Left cardiac atrium (tissue), 4 donors: ENCODE measurements at places on chromosomes 5 and 9. TPM values are rescaled to one million over a fixed set of nuclear protein-coding genes. Genes with fewer than 3 reads are reported as not detected.

- DNase-seq: no peak
These were observed 91.7 kb downstream of the GNA14 start for GRCh38 chr9:77556396-77556795.

- no peak for DNase-seq
These were observed 168.6 kb upstream of the DMRT1 start for GRCh38 chr9:672851-673250.

GRCh38 chr9:6068983-6069382, 53.6 kb upstream of the RANBP6 start:
- DNase-seq: no peak

DNA sequence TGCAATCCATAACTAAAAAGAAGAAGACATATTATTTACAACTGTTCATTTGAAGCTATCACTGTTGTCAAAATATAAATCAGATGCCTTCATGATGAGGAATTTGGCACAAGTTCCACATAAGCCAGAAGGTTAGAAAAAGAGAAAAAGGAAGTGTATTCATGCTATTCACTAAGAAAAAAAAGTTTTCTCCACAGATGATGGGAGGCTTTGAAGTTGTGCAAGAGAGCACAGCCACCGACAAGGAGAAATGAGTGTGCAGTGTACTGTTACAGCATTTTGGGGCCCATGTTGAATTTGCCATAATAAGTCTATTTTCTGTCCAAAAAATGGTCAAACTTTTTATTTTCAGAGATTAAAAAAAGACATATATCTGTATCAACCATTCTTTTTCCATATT, 32.9 kb upstream of the IFNK start:
- DNase-seq: no peak

DNA sequence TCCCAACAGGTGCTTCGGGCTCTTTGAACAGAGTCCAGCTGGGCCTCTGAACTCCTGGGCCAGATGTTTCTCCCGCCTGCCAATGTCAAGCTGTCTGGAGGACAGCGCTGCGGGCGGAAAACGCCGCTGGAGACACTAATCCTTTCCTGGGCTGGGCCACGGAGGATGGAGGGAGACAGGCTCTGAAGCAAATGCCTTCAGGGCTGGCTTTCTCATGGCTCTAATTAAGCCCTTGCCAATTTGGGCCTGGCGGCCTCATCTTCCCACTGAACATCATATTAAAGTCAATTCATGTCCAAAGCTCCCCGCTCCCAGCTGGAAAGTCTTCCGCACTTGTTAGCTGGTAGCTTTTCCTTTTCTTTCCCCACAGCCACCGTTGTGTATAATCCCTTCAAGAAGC, 72.7 kb downstream of the NTNG2 start:
- no peak for DNase-seq

GRCh38 chr9:134187110-134187531, 22.8 kb upstream of the RNU6ATAC start:
- DNase-seq: peak; percentile 12

DNA sequence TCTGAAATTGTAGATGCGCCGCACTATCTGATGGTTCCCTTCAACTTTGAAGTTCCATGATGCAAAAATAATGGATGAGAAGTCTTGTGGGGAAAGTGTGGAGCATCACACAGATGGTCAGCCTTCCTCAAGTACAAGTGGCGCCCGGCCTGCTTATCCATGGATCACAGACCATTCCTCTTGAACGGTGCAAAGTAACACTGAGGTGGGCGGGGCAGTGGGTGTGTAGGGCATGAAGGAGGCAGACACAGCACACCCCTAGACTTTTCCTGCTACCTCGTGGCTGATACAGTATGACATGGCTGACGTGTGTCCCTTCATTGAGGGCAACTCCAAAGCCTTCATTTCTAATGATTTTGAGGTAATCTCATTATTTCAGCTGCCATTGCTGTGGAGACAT, 2.5 kb upstream of the GNG10 start:
- no peak for DNase-seq

DNA sequence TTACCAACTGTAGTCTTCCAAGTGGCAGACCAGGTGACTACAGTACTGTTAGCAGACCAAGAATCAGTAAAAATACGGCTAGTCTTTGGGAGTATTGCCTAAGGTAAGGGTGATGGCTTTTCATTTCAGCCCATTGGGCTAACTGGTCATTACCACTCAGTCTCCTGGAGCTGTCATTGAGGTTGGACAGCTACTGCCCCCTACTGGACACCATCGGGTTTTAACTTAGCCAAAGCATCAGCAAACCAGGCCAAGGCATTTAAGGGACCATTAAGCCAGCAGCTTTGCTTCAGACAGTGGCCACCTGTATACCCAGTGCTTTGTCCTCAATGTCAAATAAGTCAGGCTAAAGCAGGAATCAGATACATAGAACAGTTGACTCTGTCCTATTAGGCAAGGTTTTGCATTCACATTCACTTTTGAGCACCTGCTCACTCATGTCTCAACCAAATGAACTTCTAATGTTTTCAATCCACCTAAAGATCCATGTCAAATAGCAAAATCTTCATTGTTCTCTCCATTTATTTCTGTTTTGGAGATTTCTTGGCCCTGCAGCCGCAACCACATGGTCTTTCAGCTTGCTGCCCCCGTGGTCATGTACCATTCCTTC, 117.2 kb downstream of the INVS start:
- DNase-seq: peak; percentile 42

DNA sequence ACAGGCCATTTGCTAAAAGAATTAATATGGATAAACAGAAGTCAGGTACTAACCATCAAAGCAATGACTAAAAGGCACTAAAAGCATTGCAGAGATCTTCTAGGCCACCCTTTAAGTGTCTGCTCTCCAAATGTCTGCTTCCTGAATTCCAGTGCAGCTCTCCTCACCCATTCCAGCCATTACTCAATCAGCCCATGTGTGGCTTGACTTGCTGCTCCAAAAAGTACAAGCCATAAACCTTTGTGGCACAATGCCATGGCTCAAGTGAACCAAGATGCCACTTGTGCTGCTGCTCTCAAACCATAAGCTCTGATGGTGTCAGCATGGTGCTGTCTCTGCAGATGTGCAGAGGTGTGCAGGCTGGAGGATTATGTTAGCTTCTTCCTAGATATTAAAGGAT, 290.2 kb upstream of the POU5F2 start:
- no peak for DNase-seq

ALDH1A1 gene
- 45.0 TPM for total RNA-seq

TMED9 gene
- total RNA-seq: 131 TPM

SLC6A3 gene
- not detected for total RNA-seq

GKAP1 gene
- total RNA-seq: 18.3 TPM
